ENCODE measurements at places on chromosomes 4 and X.

GRCh38 chrX:40144576-40144975 is 46.8 kb upstream of the BCOR start:
- DNase-seq: no peak

DNA sequence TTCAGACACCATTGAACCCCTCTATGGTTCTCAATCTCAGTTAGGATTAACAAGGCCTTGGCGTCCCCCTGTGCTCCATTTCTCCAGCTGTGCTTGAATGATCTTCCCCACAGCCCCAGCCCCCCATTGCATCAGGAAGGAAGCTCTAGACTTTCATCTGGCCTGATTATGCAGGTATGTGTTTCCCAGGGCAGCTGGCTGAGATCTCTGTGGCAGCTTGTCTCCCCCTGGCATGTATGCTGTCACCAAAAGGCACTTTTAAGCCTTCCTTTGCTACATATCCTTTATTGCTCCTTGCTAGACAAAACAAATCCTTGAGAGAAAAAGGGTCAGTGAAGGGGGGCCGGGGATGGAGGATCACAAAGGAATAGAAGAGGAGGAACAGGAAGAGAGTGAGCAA is 1056.0 kb upstream of the SLIT2 start:
- DNase-seq: no peak

DNA sequence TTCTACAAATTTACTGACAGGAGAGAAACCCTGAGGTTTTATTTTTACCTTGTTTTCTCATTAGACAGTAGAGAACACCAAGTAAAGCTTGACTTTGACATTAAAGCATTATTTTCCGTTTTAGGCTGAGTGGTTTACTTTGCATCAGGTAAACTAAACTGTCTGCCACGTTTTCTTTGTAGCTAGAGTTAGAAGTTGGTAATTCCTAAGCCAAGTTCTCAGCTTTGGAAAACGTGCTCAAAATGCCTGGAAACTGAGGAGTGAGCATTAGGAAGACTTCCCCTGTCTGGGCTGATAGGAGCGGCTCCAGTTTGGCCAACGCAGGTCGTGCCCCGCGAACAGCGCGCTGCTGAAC is 819 bp downstream of the PDLIM3 start:
- DNase-seq: no peak

GRCh38 chr4:958314-958665 is 15.1 kb downstream of the DGKQ start:
- no peak for DNase-seq

DNA sequence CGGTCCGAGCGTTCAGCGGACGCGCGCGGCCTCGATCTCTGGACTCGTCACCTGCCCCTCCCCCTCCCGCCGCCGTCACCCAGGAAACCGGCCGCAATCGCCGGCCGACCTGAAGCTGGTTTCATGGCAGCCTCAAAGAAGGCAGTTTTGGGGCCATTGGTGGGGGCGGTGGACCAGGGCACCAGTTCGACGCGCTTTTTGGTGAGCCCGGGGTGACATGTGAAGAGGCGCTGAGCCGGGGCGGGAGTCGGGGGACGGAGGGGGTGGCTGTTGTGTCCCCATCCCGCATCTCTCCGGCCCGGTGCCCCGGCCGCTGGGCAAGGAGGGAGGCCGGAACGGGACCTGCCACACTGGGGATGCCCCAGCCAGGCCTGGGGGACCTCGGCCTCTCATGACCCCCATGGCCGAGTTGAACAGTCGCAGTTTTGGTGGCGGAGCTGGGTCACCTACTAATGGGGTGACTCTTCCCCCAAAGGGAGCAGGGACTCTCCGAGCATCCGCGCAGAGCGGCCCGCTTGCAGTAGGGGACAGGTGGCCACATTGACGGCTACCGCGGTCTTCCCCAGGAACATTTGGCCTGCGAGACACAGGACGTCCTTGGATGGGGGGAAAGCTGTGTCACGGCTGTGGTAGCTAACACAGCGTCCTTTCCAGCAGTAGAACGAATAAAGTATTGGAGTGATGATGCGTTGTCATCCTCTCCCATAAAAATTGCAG is at the start of gene GK:
TSS of gene GK (plus strand) at position 9 of the 717 bp plus-strand sequence. CDS start at position 124, 115 bp downstream.
- no peak for DNase-seq

- DNase-seq: no peak
Observed at GRCh38 chrX:103170216-103170615, 44.7 kb upstream of the BEX4 start.

GRCh38 chr4:108172753-108173598 is 4.2 kb upstream of the LEF1 start:
- DNase-seq: no peak

DNA sequence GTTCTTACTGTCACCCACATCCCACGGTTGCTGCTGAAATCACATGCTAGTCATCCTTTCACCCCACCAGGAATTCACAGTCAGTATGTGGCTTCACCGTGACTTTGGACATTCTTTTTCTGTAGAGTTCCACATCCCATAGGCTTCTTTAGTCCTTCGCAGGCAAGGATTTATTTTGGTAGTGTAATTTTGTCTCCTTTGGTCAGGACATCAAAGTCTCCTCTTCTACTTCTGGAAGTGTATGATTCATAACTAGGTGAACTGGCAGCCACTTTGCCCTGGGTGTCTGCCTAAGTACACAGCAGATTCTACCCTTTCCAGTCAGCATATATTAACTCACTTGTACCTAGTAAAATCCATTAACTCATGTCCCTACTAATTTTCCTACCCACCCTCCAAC is 38.3 kb upstream of the MMAA start:
- no peak for DNase-seq

GRCh38 chr4:108336076-108336475 is 167.3 kb upstream of the LEF1 start:
- no peak for DNase-seq

- no peak for DNase-seq
Observed at GRCh38 chr4:187451776-187452175, 543.8 kb upstream of the ZFP42 start.

DNA sequence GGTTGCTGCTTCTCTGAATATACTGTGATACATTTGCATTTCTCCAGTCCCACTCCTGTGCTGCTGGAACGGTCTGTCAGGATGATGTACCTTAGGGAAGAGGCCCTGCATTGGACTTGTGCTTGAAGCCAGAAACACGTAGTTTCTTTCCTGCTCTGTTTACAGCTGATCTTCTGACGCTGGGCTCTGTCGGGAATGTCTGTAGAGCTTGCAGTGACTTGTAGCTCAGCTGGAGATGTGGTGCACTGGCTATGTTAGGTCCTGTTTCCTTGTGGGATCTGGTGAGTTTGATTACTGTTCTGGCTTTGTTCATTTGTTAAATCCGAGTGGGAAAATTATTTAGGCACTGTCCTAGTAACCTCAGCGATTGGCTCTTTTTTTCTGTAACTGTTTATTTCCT is 137.2 kb upstream of the WDR1 start:
- DNase-seq: no peak

DNA sequence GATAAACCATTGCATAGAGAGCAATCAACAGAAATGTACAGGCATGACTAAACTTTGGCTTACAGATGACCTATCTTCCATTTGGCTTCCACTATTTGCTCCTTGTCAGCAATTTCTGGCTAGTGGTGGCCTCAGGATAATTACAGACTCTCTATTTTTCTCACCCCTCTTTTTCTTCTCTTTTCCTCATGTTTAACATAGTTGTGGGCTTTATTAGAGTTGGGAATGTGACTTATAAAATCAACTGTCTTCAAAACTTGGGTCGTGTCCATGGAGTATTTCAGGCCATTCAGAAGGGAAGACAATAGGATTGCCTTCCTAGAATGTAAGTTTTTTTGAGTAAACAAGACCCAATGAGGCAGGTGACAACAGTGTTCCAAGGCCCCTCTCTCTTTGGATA is 236.2 kb downstream of the FRAS1 start:
- no peak for DNase-seq

- no peak for DNase-seq
Observed at GRCh38 chr4:147134536-147135210, 189.0 kb upstream of the TTC29 start.

DNA sequence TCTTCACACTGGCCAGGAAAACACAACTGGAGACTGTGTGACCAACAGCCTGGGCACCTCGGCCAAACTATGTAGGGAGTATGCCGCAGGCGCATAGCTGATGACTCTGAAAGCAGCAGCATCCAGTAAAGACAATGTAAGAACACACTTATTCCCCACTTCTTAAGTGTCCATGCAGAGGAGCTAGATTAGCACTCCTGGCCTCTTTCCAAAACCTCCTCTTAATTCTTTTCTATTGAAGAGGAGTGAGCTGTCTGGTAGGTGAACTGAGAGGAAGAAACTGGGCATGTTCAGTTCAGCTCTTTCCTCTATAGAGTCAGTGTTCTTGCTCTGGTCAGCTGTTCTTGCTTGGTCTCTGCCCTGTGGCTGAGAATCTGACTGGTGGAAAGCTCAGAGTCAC is 21.1 kb downstream of the NMU start:
- no peak for DNase-seq

DNA sequence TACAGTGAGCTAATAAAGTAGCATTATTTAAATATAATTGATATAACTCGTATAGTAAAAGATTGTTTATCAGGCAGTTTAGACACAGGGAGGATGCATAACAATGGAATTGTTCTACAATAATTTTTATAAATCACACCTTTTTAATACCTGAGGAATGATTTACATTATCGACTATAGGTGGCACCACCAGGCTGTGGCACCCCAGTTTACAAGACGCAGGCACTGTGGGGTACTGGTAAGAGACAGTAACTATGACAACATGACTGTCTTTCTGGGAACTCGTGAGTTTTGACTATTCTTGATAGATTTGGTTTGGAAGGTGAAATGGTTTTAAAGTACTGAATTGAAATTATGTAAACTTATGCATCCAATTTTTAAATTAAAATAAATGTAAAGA is 27.1 kb upstream of the STBD1 start:
- no peak for DNase-seq

- DNase-seq: no peak
Observed at GRCh38 chr4:109611045-109611646, 51.1 kb downstream of the MCUB start.
